GDM1 (cell line): ENCODE measurements at places on chromosomes 6 and 20.

GRCh38 chr6:55319961-55320695 is 7.1 kb upstream of the GFRAL start:
- DNase-seq = no peak

DNA sequence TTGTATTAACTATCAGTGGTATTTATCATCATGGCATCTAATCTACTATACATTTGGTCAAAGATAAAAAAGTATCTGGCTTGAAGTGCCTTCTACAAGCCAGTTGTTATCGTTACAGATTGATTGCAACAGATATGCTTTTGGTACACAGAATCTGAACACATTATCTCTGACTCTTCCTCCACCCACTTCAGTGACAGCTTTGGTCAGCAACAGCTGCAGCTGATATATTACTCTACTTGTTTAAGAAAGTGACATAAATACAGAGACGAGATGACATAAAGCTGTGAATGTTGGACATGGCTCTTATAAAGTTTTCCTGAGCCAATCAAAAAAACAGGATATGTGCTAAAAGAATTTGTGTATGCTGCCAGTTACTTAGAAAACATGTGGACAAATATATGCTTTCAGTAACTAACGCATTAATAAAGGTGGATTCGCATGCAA is 77.6 kb downstream of the HIVEP2 start:
- no peak for DNase-seq

GRCh38 chr6:114218437-114219340 is 124.1 kb downstream of the HS3ST5 start:
- no peak for DNase-seq

GRCh38 chr6:30213957-30214656 is 901 bp upstream of the TRIM26 start:
- no peak for DNase-seq

GRCh38 chr6:37956711-37957275 is 137.3 kb downstream of the ZFAND3 start:
- DNase-seq = no peak

GRCh38 chr6:116528133-116528532 is 16.7 kb downstream of the CALHM5 start:
- DNase-seq = no peak

DNA sequence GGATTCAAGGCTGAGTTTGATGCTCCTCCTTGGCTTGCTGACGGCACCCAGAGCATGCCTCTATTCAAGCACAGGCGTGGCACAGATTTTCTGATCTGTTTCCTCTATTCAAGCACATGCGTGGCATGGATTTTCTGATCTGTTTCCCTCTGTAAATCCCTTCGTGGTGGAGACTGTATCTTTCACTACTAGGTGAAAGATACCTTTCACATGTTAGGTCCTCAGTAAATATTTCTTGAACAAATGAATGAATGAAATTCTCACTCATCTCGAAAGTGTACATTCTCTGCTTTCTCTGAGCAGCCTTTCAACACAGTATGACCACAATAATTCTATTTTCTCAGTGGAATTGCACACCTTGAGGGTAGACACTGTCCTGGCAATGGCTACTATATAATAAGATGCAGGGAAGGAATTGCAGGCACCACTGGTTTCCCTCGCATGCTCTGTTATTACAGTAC is 72.6 kb upstream of the F13A1 start:
- DNase-seq = no peak

DNA sequence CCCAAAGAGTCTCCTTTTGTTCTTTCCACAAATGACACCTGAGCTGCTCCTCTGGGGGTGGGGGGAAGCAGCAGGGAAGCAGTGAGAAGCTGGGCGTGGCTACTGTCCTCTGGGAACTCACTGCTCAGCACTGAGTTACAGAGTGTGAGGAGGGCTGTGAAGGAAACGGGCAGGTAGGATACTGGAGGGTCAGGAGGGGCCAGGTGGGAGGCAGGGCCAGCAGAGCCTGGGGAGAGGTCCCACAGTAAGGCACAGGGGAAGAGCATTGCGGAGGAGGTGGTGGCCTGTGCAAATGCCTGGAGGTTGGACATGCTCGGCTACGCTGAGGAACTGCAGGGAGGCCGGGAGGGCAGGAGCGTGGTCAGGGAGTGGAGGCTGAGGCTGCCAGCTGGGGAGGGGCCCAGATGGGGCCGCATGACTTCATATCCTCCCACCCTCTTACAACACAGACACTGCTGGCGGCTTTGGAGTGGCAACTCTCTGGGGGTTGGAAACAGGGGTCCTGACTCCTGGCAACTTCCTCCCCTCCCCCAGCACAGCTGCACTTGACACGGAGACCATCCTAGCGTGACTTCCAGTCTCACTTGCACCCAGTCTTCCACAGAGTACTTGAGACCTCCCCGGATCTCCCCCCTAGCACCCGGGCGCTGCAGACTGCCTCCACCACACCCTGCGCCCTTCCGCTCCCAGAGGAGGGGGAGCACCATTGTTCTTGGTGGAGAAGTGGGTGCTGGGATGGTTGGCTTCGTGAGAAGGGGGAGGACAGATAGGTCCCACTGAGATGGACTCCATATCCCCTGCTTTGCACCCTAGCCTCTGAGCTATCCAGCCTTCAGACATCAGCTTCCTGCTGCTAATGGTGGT is 34.2 kb downstream of the RBM38 start:
- DNase-seq = no peak

- DNase-seq = no peak
Measured at GRCh38 chr6:101398716-101399615, 5.5 kb downstream of the GRIK2 start.

- no peak for DNase-seq
Measured at GRCh38 chr6:29763491-29764289, 40.5 kb downstream of the HLA-F start.

GRCh38 chr6:32194825-32195651 is 2.6 kb upstream of the GPSM3 start:
- DNase-seq = peak; percentile 23

GRCh38 chr6:106799031-106799894 is 169.9 kb downstream of the QRSL1 start:
- no peak for DNase-seq

DNA sequence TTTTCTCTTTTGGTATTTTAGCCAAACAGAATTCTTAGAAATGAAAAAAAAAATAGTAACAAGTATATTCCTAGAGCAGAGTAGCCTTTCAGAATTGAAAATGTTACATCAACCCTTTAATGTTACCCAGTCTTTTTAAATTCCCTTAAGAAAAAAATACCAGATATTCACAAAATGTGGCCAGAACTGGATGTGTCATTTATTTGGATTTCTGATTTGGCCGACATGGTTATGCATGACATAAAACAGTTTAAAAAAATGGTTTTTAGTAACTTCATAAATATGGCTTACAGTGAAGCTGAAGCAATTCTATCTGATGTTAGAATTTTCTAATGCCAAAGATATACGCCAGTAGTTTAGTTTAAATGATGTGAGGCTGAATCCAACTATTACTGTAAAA is 112.0 kb downstream of the ATXN1 start:
- DNase-seq = no peak

GRCh38 chr20:58625585-58625984 is 25.5 kb upstream of the STX16 start:
- no peak for DNase-seq

DNA sequence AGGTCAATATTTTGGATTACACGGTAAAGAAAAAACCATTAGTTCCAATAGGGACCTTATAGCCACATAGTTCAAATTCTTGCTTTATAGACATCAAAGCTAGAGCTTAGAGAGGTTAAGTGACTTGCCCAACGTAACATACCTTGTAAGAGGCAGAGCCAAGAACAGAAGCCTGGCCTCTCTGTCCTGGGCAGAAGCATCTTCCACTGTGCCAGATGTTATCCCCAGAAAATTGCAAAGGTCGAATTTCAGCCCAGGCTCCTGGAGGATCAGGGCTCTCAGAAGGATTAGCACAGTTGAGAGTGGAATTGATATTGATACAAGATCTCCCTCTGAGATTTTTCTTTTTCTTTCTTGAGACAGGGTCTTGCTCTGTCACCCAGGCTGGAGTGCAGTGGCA is 6.1 kb downstream of the SMIM28 start:
- DNase-seq = no peak

GRCh38 chr6:136079701-136080565 is 170.2 kb downstream of the MTFR2 start:
- no peak for DNase-seq

DNA sequence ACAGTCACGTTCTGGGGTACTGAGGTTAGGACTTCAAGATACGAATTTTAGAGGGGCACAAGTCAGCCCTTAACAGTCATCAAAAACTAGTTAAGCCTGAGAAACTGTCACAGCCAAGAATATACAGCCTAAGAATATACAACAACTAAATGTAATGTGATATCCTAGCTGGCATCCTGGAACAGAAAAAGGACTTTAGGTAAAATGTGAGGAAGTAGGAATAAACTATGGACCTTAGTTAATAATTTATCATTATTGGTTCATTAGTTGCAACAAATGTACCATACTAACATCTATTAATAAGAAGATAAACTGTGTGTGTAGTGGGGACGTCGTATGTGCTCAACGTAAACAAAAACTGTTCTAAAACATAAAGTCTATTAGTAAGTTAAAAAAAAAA is 1.1 kb downstream of the PNISR start:
- DNase-seq = no peak

GRCh38 chr6:163733061-163733460 is 318.5 kb downstream of the QKI start:
- DNase-seq = no peak

- no peak for DNase-seq
Measured at GRCh38 chr6:38110481-38110971, 291.0 kb downstream of the ZFAND3 start.

DNA sequence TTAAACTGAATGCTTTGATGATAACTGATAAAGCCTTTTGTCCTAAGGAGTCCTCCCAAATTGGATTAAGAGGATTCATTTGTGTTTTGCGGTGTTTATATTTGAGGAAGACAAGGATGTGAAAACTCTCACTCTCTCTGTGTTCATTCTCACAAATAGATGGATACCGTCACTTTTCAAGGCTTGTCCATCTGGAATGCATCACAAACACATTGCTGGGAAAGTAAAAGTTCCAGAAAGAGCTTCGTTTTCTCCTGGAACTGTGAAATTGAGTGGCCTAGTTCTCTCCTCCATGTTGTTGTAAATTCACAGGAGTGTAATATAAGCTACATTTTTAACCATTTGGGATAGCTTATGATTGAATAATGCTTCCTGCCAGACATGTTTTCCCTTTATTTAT is 581.6 kb upstream of the FLRT3 start:
- no peak for DNase-seq

- DNase-seq = no peak
Measured at GRCh38 chr6:14065350-14065749, 52.2 kb upstream of the CD83 start.

- no peak for DNase-seq
Measured at GRCh38 chr20:31355981-31356380, 12.4 kb upstream of the DEFB118 start.

GRCh38 chr20:343107-343506 is 3.8 kb upstream of the NRSN2 start:
- DNase-seq = no peak

GRCh38 chr6:71982389-71982788 is 96.0 kb downstream of the RIMS1 start:
- DNase-seq = no peak

GRCh38 chr20:10218536-10219451 is at the start of gene SNAP25:
TSS of gene SNAP25 (plus strand) at chr20:10218830. CDS start at chr20:10275492, 56,662 bp downstream.
- DNase-seq = no peak

GRCh38 chr6:89272596-89272995 is 42.5 kb downstream of the GABRR2 start:
- no peak for DNase-seq

DNA sequence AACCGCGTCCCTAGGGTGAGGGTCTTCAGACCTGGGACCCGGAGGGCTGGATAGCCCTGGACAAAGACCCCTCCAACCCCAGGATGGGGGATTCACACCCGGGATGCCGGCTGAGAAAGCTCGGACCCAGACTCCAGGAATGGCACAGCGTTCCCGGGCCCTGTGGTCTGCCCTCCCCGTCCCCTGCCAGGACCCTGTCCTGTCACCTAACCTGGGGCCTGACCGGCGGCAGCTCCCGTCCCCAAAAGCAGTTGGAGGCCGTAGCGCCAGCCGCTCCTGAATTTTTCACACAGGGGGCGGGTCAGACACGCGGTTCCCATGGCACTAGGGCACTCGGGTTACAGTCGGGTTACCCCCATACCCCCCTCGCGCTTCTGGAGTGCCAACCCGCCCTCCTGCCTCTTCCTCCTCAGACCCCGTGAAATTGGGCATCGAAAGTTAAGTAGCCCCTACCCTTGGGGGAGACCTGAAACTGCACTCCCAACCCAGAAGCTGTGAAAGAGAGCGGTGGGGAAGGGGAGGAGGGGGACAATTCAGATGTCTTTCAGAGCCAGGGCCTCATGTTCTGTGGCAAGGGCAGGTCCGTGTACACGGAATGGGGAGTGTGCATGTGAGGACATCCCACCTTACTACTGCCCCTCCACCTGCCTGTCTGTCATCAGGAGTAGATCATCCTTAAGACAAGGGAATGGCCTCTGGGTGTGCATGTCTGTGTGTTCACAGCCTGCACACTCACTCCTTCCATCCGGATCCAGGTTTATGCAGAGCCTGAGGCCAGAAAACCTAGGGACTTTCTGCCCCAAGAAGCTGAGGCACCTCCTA is 595 bp downstream of the REM1 start:
- no peak for DNase-seq

- no peak for DNase-seq
Measured at GRCh38 chr20:57468523-57469417, 56.2 kb downstream of the CTCFL start.

GRCh38 chr20:57244627-57245214 is 21.7 kb downstream of the BMP7 start:
- DNase-seq = no peak

DNA sequence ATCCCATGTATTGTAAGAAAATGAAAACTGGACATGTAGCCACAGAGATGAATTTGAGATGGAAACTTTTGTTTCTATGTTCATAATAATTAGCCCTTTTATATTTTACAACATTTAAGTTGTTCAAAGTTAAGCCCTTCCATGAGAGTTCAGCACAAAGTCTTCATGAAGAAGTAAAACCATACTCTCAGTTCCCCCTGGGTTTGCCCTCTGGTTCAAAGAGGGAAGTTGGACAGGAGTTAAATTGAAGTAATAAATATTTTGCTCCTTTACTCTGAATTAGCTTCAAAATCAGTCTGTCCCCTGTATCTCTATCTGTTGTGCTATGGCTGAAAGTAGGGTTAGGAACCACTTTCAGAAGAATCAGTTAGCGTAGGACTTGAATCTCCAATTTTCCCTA is 31.1 kb downstream of the PHACTR2 start:
- DNase-seq = no peak

DNA sequence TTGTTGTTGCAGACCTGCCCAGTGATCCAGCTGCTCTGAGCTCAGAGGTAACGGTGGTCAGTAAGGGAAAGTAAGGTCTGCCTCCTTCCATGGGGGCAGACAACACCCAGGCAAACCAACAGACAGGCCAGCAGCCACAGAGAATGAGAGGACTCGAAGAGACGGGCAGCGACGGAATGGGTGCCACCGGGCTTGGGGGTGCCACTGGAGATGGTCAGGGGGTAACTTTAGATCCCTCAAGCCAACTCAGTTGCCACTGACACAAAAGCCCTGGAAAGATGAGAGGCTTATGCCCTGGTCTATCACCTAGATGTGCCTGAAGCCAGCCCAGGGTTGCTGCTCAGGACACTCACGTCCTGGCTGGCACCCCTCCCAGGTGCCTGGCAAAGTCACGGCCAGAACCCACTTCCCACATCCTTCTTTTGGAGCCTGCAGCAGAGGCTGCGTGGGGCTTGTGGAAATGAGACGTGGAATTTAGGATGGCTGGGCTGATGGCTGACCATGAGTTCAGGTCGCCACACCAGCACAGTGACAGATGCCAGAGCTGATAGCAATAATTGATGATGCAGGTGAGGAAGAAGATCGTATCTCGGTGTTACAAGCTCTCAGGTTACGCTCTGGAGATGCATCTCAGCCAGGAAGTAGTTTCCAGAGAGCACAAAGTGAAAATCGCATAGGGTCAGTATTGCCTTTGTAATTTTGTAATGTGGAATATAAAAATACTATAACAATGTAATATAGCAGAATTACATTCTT is 209.1 kb downstream of the SYNDIG1 start:
- DNase-seq = no peak
